Forelimb muscle (tissue), 1 donor: ENCODE measurements at places on chromosomes 12 and 14.
A peak's percentile ranks its signal among the peaks of the same experiment; 100 is the strongest.

GRCh38 chr12:46534327-46534840 lies 161.8 kb upstream of the SLC38A2 start:
- DNase-seq = peak; percentile 67

DNA sequence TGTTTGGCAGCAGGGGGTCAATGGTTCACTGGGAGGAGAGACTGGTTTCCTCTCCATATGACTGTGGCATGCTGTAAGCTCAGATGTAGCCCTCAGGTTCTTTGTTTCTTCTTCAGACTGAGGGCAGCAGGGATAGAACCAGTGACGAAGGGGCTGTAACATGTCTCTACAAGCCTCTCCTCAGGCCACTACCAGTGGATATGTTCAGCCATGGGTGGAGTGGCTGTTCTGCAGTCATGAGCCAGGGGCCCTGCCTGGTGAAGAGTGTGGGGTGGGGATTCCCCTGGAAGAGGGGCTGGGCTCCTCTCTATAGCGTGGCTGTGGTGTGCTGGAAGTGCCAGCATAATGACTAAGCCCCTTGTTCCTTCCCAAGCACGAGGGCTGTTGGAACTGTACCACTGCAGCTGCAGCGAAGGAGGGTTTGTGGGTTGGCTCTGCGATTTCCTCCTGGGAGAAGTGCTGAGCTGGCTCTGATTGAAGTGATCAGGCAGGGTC lies 55.8 kb downstream of the CMAS start:
- no peak for DNase-seq

DNA sequence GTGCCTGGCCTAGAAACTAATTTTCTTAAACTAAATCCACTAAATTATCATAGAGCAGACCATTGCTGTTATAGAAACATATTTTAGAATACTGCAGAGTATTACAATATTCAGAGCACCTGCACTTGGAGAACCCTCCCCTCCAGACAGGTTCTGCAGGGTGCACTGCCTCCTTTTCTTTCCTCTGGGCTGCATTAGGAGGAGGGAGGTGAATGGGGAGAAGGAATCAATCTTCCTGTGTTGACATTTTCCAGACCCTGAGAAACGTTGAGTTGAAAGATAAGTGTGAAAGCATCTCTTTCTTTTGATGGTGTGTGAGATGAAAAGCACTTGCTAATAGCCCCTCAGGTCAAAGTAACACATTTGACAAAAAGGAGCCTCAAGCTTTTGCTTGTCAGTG lies 7.3 kb downstream of the SYNE2 start:
- no peak for DNase-seq

DNA sequence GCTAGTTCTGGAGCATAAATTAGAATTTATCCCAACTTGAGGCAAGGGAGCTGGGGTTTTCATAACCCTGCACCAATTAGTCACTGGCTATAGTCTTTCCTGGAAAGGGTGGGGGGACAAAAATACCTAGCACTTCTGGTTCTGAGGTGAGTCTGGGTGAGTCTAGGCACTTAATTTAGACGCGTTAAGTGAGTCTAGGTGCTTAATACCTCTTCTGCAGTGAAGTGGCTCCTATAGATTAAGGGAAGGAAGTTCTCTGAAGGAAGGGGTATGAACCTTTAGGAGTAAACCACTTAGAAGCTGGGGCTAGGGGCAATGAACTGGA lies 251.7 kb downstream of the EFCAB11 start:
- no peak for DNase-seq

- DNase-seq = no peak
These were observed 68.3 kb downstream of the DYRK2 start for GRCh38 chr12:67716817-67717216.

DNA sequence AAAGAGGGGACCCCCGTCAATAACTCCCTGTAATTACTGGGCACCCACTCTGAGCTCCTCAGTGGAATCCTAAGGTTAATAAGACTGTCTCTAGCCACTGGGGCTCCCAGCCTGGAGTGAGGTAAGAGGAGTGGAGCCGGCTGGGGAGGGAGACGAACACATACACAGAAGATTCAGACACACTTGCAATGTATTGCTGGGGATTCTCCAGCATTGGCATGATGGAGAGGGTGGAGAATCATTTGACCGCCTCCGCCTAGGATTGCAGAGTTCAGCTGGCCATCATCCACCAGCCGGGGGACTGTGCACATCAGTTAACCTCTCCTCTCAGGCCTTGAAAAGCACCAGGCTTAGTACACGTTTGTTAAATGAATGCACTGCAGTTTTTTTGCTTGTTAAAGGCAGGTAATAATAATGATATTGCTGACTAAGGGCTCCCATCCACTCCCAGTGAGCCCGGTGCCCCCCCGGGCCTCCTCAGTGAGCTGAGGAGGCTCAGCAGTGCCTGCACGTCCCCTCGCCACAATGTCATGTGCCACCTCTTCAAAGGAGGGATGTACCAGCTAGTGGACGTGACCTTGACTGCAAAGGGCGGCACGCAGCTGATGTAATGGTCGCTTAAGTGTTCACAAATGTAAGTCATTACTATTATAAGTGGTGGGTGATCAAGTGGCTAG lies 20.3 kb upstream of the FAIM2 start:
- DNase-seq = no peak

DNA sequence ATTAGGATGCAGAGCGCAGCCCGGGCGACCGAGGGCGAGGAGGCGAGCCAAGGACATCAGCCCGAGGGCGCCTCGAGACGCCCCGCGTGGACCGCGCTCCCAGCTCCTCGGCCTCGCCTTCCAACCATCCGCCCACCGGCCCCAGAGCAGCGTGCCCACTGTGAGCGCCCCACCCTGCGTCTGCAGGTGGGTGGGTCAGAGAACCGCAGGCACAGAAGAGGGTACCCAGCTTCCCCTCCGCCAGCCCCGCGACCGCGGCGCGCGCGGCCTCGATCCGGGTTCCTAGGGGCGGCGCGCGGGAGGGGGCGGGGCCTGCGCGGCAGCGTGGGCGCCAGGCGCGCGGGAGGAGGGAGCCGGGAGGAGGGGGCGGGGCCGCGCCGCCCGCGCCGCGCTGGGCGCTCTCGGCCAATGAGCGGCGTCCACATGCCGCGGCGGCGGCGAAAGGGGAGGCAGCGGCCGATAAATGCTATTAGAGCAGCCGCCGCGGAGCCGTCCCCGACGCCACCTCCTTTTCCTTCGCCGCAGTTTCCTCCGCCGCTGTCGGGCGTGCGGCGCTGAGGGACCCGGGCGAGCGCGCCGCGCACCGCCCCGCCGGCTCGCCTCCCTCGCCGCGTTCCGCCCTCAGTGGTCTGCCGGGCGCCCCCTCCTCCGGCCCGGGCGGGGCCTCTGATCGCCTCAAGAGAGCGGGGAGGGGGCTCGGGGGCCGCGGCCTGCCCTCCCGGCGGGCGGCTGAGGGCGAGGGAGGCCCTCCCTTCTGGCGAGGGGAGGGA lies at the start of gene ATP2A2:
ATP2A2 (plus strand) TSS at position 469 of the 770 bp plus-strand sequence. CDS start 543 bp downstream, outside the sequence.
- DNase-seq = peak; percentile 79
